ENCODE measurements at places on chromosomes 7 and 10.

GRCh38 chr7:21370283-21370982, 57.5 kb upstream of the SP4 start:
- no peak for DNase-seq

GRCh38 chr10:133347710-133348517, 741 bp downstream of the PRAP1 start:
- DNase-seq = no peak

DNA sequence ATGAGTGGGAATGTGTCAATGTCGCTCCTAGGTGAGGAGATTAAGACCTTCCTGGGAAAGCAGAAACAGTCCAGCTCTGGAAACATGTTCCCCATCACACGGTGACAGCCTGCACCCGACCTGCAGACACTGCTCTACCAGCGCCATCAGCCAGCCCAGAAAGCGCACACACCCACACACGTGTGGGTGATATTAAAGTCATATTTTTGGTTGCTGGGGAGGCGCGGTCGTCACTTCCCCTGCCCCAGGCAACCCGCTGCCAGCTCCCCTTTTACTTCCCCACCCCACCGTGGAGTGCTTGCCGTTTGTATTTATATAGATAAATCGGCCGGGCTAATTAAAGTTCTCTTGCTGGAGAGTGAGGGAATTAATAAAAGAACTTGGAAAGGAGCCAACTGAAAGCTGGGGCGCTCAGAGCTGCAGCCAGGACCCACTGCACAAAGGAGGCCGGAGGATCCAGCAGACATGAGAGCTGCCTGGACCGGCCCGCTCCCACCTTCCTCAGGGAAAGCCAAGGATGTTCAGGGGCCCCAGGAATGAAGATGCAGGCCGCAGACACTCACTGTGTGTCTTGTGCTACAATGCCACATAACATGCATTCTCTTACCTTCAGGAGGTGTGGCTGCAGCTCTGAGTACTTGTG, 145.2 kb upstream of the UNC5B start:
- no peak for DNase-seq

DNA sequence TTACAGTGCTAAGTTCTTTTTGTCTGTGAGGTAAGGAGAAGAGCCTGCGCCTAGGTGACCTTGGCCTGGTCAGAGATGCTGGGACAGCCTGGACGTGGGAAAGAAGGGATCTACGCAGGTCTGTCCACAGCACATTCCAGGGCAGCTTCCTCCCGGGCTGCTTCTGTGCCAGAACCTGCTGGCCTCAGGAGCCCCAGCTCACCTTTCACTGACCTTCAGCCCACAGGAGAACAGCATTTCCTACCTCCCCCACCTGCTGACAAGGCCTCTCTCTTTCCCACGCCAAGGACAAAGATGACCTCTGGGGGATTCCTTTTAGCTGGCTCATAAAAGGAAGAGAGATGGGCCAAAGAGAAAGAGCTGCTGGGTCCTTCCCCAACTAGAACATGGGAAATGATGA, 260.6 kb downstream of the KCNMA1 start:
- no peak for DNase-seq

GRCh38 chr10:983971-984655, 4.1 kb upstream of the GTPBP4 start:
- DNase-seq = no peak

- no peak for DNase-seq
Measured at GRCh38 chr10:12954866-12955265, 46.6 kb downstream of the CCDC3 start.

- DNase-seq = no peak
Measured at GRCh38 chr7:28973591-28973990, 15.5 kb upstream of the TRIL start.

DNA sequence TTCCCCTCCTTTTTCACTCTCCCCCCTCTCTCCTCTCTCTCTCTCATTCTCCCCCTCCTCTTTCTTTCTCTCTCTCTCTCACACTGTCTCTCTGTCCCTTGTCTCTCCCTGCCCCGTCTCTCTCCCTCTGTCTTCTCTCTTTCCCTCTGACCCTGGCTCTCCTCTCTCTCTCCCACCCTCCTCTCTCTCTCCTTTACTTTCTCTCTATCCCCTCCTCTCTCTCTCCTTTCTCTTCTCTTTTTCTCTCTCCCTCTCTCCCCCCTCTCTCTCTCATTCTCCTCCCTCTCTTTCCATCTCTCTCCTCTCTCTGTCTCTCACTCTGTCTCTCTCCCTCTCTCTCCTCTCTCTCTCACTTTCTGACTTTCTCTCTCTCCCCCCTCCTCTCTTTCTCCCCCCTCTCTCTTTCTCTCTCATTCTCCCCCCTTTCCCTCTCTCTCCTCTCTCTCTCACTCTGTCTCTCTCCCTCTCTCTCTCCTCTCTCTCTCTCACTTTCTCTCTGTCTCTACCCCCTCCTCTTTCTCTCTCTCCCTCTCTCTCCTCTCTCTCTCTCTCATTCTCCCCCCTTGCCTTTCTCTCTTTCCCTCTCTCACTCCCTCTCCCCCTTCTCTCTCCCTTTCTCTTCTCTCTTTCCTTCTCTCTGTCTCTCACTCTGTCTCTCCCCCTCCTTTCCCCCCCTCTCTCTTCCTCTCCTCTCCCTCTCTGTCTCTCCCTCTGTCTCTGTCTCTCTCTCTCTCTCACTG, 18.9 kb upstream of the VPS37D start:
- DNase-seq = no peak

- no peak for DNase-seq
Measured at GRCh38 chr7:26930201-26930600, 65.8 kb upstream of the SKAP2 start.

- no peak for DNase-seq
Measured at GRCh38 chr7:65840446-65840845, 32.4 kb upstream of the VKORC1L1 start.

DNA sequence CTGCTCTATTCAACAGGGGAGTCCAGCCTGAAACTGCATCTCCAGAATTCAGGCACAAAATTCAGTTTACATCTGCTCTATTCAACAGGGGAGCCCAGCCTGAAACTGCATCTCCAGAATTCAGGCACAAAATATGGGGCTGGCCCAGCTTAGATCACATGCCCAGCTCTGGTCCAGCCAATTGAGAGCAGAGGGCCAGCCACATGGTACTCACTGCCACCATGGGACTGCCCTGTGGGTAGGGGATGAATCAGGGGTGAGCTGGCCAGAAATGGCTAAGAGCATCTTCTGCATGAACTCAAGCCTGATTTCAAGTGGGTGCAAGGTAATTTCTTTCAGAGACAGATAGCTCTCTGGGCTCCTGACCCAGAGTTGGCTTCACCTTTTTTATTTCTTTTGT, 156.6 kb upstream of the LYZL2 start:
- no peak for DNase-seq

DNA sequence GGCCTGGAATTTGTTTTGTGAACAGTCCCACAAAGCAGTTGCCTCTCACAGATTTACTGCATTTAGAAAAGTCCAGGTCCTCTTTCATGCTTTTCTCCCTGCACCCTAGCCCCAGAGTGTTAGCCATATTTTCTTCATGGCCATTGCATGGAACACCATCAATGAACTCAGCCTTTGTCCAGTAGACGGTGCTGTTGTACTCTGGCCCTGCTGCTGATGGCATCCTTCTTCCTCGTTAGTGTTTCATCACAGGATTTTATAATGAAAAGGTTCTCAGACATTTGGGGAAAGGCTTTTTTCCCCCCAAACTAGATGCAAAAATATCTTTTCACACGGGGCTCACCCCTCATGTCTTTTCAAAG, 93.0 kb upstream of the SLC25A13 start:
- no peak for DNase-seq

GRCh38 chr7:87091487-87092066, 32.1 kb upstream of the ELAPOR2 start:
- no peak for DNase-seq

- DNase-seq = no peak
Measured at GRCh38 chr10:173741-174140, 38.5 kb downstream of the ZMYND11 start.

- DNase-seq = no peak
Measured at GRCh38 chr7:55550841-55551537, 21.3 kb downstream of the VOPP1 start.

- no peak for DNase-seq
Measured at GRCh38 chr7:14974688-14975087, 72.1 kb upstream of the DGKB start.

DNA sequence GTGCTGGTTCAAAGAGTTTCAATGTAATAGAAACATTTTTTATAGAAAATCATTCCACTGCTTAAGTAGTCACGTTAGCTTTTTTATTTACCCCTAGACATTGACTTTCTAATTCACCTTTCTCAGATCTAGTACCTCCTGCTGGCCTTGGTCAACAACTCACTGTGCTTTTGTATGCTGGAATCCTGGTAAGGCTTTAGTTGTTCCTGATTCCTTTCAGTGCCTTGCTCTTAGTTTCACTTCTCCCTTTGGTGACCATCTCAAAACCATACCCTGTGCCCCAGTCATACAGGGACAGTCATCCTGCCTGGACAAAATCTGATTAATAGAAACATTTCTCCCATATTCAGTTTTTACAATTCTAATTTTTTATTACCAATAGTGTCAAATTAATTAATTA, 130.2 kb downstream of the GPR37 start:
- no peak for DNase-seq

DNA sequence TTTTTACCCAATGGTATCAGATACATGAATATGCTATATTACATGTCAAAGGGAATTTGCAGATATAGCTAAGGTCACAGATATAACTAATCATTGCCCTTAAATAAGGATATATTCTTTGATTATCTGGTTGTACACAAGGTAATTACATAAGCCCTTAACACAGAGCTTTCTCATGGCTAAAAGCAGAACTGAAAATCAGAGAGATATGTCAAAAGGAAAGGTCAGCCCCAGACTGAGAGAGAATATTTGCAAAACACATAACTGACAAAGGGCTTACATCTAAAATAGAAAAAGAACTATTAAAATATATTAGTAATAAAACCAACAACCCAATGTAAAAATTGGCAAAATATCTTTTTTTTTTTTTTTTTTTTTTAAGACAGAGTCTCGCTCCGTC, 1029.5 kb upstream of the LRRN3 start:
- no peak for DNase-seq

GRCh38 chr7:15494711-15495110, 67.1 kb downstream of the AGMO start:
- DNase-seq = no peak

DNA sequence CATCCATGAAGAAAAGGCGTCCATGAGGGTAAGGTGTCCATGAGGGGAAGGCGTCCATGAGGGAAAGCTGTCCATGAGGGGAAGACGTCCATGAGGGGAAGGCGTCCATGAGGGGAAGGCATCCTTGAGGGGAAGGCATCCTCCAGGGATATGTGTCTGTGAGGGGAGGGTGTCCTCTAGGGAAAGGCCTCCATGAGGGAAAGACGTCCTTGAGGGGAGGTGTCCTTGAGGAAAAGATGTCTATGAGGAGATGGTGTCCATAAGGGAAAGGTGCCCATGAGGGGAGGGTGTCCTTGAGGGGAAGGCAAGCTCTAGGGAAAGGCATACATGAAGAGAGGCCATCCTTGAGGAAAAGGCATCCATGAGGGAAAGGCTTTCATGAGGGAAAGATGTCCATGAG, 92.6 kb downstream of the INPP5A start:
- no peak for DNase-seq

- no peak for DNase-seq
Measured at GRCh38 chr7:23242321-23242720, 4.3 kb upstream of the GPNMB start.

- no peak for DNase-seq
Measured at GRCh38 chr7:159122276-159122675, 22.4 kb downstream of the VIPR2 start.

DNA sequence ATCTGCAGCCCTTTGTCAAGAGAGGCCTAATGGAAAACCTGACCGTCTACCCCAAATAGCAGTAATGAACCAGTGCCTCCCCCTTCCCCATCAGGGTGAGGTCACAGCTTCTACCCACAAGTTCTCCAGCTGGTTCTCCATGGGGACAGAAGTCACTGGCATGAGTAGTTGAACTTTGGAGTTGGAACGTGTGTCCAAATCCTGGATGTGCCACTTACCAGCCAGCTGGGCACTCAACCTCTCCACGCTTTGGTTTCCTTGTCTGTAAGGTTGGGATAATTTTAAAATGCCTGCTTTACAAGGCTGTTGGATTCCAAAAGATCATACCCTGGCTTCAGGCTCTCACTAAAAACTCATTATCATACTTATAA, 25.6 kb downstream of the PRLHR start:
- DNase-seq = no peak

GRCh38 chr10:132175408-132175807, 11.3 kb upstream of the DPYSL4 start:
- no peak for DNase-seq

DNA sequence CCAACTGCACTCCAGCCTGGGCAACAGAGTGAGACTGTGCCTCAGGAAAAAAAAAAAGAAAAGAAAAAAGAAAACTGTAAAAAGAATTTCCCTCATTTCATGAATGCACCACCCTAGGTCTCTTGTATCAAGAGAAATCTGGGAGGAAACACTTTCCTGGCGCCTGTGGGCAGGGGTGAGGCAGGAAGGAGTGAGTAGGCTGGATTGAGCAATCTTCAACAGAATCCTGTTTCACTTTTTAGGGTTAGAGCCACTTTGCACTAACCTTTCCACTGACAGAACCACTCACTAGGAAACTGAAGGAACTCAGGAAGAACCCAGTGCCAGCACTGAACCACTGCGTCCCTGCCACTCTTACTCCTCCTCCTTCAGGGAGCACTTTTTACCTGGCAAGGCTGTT, 282.1 kb downstream of the CCDC3 start:
- peak; percentile 9 for DNase-seq

DNA sequence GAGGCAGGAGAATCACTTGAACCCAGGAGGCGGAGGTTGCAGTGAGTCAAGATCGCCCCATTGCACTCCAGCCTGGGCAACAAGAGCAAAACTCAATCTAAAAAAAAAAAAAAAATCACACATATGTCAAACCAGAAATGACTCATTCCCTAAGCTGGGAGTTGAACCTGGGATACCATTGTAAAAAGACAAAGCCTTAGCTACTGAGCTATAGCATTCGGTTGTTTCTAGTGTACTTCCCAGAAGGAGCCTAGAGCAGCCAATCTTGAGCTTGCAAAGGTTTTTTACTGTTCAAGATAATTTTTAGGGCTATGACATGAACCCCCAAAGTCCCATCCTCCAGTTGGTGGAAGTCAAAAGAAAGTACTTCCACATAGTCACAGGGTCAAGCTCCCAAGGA, 87.9 kb downstream of the ZNF467 start:
- DNase-seq = no peak

DNA sequence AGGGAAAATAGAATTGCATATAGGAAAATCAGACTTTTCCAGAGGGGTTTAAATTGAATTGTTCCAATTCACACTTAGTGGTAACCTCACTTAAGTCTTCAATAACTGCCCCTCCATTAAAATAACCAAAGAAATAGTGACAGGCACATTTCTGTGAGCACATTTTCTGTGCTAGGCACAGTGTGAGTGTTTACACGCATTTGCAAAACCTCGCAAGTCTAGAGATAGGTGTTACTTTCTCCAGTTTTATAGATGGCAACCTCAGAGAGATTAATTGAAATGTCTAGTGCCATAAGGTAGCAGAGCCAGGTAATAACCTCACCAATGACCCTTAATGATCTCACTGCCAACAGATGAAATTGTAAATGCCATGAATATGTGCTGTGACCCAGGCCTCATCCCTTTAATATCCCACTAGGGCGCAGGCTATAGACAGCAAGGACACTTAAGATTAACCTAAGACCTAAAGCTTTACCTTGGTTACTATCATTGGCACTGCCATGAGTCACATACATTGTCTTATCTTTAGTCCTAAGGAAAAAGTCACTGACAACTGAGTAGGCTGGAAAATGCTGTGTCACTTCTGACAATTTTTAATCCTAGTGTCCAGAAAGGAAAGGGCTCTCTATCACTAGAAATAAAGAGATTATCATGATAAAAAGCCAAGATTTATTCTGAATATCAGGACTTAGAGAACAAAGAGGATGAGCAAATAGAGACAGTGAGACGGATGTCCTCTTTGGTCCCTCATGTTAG, 187.8 kb downstream of the PPP1R17 start:
- DNase-seq = no peak

GRCh38 chr7:44043902-44044301, 600 bp upstream of the DBNL start:
- no peak for DNase-seq
